SW480 (cell line): ENCODE measurements at places on chromosomes 11 and 22.

- peak; percentile 51 for DNase-seq
Observed at GRCh38 chr11:68354148-68354872, 41.9 kb downstream of the LRP5 start.

DNA sequence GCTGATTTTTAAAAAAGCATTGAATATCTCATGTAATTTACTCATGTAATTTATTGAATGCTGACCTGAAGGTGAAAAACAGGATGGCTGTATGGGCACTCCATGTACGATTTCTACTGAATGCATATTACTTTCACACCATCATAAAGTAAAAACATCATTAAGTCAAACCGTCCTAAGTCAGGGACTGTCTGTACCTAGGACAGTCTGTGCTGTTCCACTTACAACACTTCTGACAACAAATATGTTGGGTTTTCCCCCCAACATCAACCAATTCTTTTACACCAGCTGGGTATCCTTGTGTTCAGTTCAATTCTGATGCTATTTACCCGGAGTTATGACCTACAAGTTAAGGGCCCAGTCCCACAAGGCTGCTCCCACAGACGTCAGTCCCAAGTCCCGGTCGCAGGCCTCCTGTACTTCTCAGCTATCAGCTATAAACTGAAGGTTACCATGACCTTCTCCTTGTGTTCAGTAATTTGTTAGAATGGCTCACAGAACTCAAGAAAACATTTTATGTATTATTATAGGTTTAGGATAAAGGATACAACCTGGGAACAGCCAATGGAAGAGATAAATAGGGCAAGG, 17.0 kb downstream of the UVRAG start:
- DNase-seq, result no peak

DNA sequence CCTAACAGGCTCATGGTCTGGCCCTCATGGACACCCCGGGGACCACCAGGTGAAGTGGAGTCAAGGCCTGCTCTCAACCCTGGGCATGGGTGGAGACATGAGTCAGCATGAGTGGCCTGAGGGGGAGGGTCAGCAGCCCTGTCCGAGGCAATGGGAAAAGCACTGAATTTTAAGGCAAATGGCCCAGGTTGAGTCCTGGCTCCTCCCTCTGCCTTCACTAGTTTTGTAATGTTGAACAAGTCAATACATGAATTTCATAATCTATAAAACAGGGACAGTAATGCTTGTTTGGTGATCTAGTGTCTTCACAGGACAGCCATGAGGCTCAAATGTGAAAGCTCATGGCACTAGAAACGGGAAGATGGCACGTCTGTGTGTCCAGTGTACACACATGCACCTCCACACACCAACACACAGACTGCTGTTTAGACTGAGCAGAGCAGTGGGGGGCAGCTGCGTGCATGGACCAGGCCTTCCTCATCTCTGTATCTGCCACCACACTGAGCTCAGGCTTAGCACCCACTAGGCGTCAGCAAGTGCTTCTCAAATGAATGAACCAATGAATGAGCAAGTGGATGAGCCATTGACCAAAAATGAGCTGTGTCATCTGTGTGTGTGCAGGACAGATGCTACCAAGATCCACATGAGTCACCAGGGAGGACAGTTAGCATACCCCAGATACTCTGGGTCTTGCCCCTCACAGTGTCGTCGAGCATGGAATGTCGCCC, 63.4 kb downstream of the NRXN2 start:
- peak; percentile 87 for DNase-seq

DNA sequence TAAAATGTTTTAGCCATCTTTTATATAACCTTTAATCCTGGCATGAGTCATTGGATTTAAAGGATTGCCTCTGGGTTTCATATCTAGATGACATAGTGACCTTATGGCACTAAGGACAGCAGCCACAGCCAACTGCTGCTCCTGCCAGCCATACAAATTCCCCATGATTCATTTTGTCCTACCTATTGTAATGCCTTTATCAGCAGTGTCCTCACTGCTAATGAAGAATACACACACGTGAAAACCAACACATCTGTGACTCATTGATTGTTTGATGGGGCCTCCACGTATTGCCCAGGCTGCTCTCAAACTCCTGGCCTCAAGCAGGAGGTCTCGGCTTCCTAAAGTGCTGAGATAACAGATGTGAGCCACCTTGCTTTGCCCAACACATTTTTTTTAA, 1.8 kb downstream of the LDHAL6A start:
- DNase-seq, result peak; percentile 62

- DNase-seq, result no peak
Observed at GRCh38 chr11:96211436-96211835, 131.6 kb downstream of the MAML2 start.

GRCh38 chr22:50010676-50011446, 1.7 kb downstream of the IL17REL start:
- no peak for DNase-seq

DNA sequence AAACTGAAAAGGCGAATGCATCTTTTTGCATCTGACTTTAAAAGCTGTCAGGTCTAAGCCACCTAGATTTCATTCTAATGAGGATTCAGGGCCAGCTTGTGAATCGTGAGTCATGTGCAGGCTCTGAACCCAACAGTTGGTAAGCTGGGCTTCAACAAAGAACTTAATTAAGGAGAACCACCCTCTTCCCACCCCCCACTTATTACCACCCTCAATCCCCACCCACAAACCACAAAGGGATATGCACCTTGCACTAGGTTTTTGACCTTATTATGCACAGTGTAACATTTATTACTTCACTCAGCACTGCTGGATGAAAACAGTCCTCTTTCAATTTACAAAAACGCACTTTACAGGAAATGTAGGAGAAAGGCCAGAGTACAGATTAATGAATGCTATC, 94.1 kb upstream of the LIN7C start:
- DNase-seq, result peak; percentile 54

GRCh38 chr11:67301313-67301921, 1.9 kb upstream of the SSH3 start:
- DNase-seq, result no peak

GRCh38 chr22:38207898-38208432, 6.2 kb downstream of the MAFF start:
- DNase-seq, result no peak

- DNase-seq, result no peak
Observed at GRCh38 chr11:116388146-116388545, 384.6 kb downstream of the BUD13 start.

- DNase-seq, result no peak
Observed at GRCh38 chr22:29916007-29916544, 33.1 kb downstream of the MTMR3 start.
